KBM-7 (cell line): ENCODE measurements at places on chromosomes 5 and 9.
A peak's percentile ranks its signal among the peaks of the same experiment; 100 is the strongest.

GRCh38 chr9:74006935-74007334, 490.2 kb upstream of the RORB start:
- no peak for DNase-seq

- no peak for DNase-seq
Measured at GRCh38 chr5:168132241-168132641, 159.2 kb upstream of the WWC1 start.

- DNase-seq: peak; percentile 9
Measured at GRCh38 chr5:123209502-123210027, 120.5 kb downstream of the PRDM6 start.

DNA sequence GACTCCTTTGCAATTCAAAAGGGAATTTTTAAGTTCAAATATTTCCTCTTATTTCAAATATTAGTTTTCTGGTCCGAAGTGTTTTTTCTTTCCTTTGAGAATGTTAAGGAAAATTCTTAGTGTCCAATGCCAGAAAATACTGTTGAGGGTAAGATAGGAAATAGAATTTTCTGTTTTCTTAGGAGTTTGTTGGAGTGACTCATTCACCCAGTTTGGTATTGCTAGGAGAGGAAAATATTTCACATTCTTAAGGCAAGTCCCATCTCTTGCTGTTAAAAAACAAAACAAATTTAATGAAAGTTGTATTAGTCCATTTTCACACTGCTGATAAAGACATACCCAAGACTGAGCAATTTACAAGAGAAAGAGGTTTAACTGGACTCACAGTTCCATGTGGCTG, 349.2 kb upstream of the ADAMTSL1 start:
- DNase-seq: no peak

DNA sequence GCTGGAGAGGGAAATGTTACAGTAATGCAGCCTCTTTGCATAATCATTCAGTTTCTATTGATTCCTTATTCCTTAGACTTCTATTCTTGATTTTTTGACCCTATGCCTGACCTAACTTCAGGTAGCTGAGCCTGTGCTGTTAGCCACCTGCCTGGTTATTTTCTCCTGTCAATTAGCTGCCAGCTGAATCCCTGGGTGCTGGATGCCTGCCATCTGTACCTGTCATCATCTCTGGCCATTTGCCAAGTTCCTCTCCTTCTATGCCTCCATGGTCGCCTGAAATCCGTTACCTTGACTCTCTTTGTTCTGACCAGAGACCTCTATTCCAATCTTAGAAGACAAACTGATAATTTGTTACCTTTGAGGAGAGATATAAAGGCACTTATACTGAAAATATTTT, 178.3 kb downstream of the CAVIN4 start:
- no peak for DNase-seq

DNA sequence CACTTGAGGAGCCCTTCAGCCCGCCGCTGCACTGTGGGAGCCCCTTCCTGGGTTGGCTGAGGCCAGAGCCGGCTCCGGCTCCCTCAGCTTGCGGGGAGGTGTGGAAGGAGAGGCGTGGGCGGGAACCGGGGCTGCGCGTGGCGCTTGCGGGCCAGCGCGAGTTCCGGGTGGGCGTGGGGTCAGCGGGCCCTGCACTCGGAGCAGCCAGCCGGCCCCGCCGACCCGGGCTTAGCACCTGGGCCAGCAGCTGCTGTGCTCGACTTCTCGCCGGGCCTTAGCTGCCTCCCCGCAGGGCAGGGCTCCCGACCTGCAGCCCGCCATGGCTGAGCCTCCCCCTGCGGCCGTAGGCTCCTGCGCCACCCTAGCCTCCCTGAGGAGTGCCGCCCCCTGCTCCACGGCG, 6.2 kb upstream of the SHB start:
- no peak for DNase-seq

DNA sequence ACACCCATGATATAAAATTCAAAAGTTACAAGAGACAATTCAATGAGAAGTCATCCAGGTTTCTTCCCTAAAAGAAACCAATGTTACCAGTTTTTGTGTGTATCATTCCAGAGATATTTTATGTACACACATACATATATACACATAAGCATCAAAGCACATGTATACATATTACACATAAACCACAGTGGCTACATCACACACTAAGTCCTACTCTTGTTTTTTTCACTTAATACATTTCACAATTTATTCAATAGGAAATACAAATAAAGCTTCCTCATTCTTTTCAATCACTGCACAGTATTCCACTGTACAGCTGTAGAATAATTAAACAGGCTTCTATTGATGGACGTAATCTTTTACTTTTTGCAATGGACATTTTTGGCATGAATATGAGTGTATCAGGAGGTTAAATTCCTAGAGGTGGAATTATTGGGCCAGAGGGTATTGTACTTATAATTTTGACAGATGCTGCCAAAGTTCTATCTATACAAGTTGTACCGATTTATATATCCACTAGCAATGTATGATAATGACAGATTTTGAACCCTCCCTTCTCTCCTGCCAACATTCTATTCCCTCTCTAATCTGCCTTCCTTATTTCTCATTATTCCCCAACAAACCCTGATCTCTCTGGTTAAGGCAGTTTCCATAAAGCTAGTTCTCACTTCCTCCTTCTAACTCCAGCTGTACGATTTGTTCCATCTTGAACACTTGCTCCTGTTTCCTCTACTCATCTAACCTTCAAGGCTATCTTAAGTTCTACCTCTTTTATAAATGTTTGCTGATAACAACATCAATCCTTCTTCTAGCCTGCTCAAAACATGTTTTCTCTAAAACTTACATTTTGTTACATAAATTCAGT, 35.2 kb downstream of the MRPS27 start:
- DNase-seq: peak; percentile 29

DNA sequence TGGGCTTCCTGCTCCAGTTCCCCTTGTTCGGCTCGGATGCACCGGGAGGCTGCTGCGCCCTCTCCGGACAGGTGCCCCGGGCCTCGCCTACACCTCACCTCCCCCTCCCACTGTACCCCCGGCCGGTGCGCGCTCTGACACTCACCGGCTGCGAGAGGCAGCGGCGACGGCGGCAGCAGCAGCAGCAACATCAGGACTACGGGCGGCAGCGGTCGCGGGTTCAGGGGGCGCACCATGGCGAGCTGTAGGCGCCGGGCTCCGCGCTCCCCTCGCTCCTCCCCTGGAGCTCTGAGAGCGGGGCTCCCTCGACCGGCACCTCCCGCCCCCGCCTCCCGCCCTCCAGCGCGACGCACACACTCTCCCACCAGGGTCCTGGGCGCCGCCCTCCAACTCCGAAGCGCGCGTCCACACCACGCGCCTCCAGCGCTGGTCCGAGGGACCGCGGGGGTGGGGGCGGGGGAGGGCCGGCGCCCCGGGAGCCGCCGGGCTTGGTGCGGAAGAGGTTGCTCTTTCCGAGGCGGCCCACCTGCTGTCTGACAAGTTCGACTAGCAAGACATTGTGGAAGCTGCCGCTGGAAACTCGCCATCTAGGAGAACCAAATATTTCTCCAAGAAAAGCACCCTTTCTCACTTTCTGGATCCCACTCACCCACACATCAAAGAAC, at the start of gene GFRA3:
TSS of gene GFRA3 (minus strand) at position 433 of the 665 bp plus-strand sequence. CDS start at position 236, 197 bp downstream.
- DNase-seq: no peak

- DNase-seq: no peak
Measured at GRCh38 chr5:107519900-107520354, 150.8 kb downstream of the EFNA5 start.

GRCh38 chr5:107813559-107813958, 142.8 kb upstream of the EFNA5 start:
- no peak for DNase-seq

DNA sequence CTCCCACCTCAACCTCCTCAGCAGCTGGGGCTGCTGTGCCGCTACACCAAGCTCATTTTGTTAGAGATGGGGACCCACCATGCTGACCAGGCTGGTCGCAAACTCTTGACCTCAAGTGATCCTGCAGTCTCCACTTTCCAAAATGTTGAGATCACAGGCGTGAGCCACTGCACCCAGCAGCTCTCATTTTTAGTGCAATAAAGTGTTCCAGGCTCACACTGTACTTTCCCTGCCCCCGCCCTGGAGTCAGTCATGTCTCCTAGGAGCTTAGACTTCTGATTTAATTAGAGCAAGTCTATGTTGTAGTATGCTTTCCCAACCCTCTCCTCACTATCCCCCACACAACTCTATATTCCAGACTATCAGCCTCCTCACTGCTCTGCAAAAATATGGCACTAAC, 238.0 kb upstream of the ACTBL2 start:
- DNase-seq: no peak

DNA sequence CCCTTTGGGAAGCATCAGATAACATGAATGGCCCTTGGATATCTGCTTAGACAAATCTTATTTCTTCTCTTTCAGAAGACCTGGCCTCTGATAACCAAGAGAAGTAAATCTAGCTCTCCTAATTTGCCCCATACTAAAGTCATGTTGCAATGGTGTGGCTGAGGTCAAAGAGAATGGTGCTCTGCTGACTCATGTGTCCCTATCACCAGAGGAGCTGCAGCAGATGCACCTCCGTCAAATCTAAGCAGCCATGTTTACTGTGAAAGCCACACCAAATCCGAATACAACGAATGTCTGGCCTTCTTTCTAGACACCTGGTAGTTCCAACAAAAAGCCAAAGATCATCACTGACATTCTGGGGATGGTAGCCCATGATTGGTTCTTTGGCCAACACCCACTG, 23.2 kb downstream of the RETREG1 start:
- DNase-seq: no peak

DNA sequence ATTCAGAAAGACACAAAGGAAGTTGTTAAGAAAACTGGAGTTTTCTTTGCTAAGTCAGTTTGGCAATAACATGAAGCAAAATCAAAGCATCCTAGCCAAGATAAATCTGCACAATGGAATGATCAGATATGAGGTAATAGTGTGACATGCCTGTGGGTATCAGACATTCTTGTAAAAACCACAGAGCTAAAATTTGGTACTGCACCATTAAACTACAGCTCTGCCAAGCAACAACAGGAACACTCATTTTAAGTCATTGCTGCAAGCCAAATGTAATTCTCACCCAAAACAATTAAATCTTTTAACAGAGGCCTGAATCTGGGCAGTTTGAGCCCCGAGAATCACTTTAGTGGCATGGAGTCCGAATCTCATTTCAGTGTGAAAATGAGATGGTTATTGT, 96.6 kb downstream of the VCAN start:
- DNase-seq: peak; percentile 24

- DNase-seq: no peak
Measured at GRCh38 chr5:137486707-137487106, 12.4 kb downstream of the SPOCK1 start.

GRCh38 chr5:67156976-67157583, 39.5 kb downstream of the CD180 start:
- DNase-seq: peak; percentile 58

- no peak for DNase-seq
Measured at GRCh38 chr5:23461576-23461975, 45.8 kb upstream of the PRDM9 start.

GRCh38 chr5:161299053-161299452, 247.5 kb downstream of the GABRB2 start:
- DNase-seq: peak; percentile 14

GRCh38 chr9:74951725-74952151, 974 bp downstream of the C9orf40 start:
- peak; percentile 47 for DNase-seq

GRCh38 chr5:151448038-151448985, 909 bp downstream of the SLC36A1 start:
- peak; percentile 32 for DNase-seq

DNA sequence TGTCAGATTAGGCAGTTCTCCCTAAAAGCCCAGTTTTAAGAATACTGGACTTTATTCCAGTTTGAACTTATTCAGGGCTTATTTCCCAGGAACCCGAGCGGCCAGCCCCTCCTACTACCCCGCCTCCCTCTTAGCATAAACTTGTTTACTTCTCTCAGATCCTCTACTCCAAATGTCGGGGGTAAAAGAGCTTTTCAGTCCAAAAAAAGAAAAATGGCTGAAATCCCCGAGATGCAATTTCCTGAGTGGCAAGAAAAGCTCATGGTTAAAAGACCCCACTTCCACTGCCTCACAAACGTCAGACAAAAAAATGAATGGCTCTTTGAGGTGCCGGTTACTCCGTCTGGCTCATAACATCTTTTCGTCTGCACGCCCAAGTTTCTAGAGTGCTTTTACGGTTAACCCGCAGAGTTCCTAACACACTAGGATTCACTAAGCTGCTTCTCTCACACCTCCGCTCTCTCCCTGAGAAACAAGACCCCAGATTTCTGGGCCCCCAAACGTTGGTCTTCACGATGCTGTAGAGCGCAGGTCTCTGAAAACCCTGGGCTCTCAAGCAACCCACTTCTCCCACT, 402 bp downstream of the BRD8 start:
- DNase-seq: peak; percentile 43

GRCh38 chr9:7328453-7328852, 471.1 kb downstream of the DMAC1 start:
- DNase-seq: no peak

GRCh38 chr9:133737774-133738639, at the start of gene SARDH:
Gene SARDH, minus strand, starts transcription at chr9:133738352. Its CDS starts 4,179 bp downstream, at chr9:133734173.
- peak; percentile 33 for DNase-seq

DNA sequence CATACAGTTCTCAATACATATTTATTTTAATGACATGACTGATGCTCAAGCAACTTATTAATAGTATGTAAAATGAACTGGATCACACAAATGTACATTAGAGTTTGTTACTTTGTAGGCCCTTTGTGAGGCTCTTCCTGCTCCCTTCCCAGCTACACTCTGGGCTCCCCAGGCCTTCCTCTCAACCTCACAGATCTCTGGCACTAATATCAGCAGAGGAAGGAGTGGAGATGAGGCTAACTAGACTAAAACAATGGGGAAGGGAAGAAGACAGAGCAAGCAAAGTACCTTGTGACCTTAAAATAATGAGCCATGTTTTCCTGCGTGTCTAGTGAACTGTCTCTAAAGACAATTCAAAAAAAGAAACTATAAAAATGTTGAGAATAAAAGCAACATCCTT, 30.3 kb upstream of the TEK start:
- DNase-seq: no peak

- DNase-seq: no peak
Measured at GRCh38 chr5:166045961-166046360, 2245.5 kb upstream of the WWC1 start.
